ENCODE measurements at places on chromosomes 3 and 15.

- DNase-seq = no peak
These were observed 48.1 kb downstream of the RAP2B start for GRCh38 chr3:153210146-153210545.

DNA sequence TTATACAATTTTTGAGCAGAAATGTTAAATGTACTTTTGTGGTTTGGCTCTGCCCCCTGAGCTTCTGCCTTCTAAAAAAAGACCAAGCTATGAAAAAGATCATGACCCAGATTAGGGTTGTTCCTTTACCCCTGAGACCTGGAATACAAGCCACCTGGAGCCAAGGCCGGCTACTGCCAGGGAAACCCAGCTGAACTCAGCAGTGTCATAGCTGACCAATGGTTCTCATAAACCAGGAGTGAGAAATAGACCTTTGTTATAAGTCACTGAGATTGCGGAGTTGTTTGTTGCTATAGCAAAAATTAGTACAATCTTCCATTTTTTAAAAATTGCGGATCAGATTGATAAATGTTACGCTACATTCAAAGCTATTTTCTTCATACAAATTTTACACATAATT is 1261.7 kb downstream of the ROBO1 start:
- DNase-seq = no peak

DNA sequence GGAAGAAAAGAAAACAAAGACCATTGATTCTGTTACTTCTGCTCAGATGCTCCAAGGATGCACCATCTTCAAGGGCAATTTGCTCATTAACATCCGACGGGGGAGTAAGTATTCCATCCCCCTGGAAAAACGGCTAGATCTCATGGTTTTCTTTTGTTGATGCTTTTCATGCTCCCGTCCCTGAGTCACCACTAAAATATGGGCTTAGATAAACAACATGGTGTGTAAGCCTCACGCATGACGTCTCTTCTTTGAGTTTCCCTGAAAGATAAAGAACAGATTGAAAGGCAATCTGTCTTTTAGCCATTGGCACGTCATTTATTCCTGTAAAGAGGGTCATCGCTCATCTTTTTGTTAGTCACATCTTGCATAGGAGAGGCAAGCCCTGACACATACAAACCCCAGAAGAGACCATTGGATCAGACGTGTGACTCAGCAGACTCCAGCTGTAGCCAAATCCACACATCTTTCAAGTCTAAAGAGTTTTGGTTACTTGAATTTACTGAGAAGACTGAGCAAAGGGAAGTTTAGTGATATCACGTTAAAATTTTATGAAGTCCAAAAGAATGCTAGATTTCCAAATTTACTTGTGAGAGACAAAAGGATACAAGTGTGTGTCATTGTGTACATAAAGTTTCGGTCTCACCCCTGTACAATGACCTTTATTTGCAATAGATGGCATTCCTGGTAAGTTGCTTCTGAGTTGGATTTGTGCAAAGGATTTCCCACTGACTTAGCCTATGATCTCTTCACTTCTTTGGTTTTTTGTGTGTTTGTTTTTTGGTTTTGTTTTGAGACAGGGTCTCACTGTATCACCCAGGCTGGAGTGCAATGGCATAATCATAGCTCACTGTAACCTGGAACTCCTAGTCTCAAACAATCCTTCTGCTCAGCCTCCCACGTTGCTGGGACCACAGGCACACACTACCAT is 110.5 kb downstream of the PGPEP1L start:
- no peak for DNase-seq

- no peak for DNase-seq
These were observed 81.6 kb upstream of the CHMP2B start for GRCh38 chr3:87145553-87145952.

DNA sequence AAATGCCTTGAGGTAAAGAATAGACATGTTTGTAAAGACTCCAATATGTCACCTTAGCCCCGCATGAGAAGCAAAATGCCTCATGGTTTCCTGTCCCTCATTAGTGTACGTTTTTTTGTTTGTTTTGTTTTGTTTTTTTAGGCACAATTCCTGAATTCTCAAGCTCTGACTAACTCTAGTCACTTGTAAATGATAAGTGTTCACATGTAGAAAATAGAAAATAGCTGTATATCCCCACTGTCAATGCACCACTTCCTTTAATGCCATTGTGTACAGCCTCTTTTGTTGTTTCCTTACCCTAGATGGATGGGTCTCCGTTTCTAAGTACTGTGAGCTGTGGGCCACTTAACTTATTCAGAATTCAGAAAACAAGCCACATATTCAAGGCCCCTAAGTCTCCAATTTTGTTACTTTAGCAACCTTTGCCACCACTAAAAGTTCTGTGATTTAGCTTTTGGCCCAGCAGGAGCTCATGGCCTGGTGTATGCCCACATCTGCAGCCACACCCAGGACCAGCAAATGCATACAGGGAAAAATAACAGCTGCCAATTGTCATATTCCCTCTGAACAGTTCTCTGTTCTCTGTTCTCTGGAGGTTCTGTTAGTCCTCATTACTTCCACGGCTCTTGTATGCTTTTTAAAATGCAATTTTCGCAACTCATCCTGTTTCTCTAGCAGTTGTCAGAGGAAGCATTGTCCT is 655.5 kb downstream of the GBE1 start:
- no peak for DNase-seq

DNA sequence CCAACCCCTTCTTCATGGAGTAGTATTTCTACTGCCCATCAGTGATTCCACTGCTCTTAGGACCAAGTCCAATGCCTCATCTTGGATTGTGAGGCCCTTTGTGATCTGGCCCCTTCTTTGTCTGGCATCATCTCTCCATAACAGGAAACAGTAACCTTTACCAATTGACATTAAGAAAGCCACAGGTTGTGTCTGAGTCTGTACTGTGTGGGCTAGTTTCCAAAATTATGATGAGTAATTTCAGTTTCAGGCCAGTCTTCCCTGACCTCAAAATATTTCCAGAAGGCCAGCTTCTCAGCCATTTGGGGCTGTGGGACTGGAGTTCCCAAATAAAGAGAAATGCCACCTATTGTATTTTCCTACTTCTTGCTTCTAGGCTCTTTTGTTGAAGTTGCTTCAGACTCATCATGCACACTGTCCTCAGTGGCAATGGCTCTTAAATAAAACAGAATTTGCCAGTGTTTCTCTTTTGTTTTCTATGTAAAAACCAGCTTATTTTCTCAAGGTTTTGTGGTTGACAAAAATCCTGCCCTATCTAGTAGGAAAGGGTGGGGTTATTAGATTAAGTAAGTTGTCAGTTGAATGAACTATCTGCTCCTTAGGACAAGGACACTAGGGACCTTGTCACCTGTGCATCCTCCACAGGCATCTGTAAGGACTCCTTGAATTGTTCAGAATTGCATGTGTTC is 47.0 kb upstream of the ACKR4 start:
- peak; percentile 13 for DNase-seq

DNA sequence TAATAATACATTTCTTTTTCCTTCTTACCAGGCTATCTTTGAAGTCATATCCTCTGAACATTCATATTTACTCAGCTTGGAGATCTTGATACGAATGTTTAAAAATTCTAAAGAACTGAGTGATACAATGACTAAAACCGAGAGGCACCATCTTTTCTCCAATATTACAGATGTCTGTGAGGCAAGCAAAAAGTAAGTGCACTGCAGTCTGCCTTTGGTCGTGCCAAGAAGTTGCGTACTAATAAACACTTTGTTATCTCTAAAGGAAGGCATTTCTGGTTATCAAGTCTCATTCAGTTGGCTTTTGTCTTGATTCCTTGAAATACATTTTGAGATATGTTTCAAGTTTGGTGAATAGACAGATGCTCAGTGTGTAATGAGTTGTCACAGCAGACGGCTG is 31.6 kb downstream of the ARHGEF26 start:
- DNase-seq = no peak

DNA sequence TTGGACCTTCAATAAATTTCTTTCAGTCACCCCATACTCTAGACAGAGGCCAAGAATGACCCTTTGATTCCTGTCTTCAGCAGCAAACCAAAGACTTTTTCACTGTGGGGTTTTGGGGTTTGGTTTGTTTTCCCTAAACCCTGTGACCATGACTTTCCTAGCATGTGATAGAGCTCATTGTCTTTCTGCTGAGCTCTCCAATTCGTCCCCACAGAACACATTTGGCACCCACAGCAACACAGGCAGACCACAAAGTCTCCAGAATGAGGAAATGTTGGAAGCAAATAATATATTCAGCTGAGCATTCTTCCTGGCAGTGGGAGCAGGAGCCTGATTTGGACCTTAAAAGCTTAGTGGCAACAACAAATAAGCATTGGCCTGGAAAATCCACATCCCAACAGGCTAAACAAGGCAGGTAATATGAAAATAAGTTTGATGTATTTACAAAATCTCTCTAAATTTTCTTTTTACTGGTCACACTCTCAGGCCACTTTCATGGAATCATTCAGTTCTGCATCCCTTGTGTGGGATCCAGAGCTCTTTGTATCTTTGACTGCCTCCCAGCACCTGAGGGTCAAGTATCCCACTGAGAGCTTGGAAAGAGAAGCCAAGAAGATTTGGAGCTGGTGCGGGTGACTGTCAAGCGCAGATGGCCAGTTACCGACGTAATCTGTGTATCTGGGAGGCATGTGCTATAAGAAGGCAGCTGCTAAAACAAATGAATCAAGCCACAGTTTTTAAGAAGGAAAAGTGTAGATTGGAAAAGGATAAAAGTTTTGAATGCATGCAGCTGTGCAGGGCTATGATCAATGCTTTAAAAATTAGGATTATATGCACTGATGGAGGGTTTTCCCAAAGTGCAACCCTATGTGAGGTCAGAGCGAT is 36.5 kb upstream of the CPB1 start:
- no peak for DNase-seq

- DNase-seq = no peak
These were observed 69.4 kb downstream of the ITPR1 start for GRCh38 chr3:4562595-4562994.

- DNase-seq = no peak
These were observed 558 bp upstream of the NCEH1 start for GRCh38 chr3:172711454-172711795.

GRCh38 chr3:146881356-146881755 is 276.2 kb upstream of the PLSCR5 start:
- no peak for DNase-seq

DNA sequence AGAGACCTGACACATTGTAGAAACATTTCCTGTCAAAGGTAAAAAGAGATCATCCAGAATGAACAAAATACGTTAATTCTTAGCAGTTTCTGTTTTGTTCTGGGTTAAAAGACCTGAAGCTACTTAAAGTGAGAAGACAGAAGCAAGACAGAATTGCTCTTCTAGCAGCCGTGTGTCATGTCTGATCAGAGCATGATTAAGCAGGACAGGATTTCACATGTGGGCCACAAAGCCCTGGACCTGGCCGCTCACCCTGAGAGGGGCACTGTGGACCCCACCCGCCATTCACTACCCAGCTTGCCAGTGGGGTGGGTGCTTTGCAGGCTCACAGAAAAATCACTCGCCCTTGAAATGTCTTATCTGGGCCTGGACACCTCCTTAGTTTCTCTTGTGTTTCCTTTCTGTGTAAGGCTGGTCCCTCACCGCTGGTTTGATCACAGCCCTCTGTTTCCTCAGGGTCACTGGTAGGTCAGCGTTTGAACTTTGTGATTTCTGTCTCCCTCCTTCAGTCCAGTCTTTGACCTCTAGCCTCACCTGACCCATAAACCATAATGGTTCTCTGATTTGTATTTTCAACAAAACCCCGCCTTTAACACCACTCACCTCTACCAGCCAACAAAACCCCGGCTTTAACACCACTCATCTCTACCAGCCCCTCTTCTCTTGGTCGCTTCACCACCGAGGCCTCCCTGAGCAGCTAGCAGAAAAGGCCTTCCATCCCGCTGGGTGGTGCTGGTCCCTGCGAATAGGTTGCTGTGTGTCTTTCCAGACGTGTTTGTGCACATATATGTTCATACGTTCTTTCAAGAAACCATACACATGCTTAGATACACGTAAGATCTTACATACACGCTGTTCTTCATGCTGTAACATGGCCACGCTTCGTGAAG is 185.0 kb downstream of the OR4M2 start:
- no peak for DNase-seq

- no peak for DNase-seq
These were observed 32.2 kb upstream of the SSR3 start for GRCh38 chr3:156586905-156587759.

DNA sequence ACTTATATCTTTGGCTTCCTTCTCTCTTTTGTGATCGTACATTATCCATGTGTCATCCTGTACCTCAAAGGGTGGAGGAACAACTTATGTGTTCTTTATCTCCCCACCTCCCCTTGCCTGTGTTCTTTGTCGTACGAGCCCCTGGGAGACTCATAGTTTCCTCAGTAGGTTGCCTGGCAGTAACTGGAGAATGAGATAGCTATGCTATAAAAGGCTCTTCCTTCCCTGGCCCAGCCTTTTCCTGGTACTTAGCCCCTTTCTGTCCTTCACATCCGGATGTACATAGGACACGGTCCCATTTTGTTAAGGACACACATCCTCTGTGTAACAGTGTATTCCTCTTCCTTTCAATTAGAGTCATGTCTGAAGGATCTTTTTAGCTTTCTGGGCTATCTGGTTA is 32.1 kb downstream of the PLCL2 start:
- DNase-seq = no peak

DNA sequence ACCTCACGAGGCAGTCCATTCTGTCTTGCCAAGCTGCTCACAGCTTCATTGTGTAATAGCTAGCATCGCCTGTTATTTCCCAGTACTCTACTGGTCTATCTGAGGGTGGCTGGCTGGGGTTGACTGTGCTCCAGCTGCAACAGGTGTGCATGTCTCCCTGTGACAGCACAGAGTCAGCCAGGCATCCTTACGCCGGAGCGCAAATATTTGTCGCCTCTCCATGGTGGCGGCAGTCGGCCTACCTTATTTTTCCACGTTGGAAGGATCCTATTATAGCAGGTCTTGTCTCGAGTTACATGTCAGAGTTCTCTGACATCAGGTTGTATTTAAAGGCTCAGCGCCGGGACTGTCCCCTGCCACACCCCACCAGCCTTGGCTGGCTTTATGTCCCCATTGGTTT is 307.1 kb downstream of the TLE3 start:
- no peak for DNase-seq

DNA sequence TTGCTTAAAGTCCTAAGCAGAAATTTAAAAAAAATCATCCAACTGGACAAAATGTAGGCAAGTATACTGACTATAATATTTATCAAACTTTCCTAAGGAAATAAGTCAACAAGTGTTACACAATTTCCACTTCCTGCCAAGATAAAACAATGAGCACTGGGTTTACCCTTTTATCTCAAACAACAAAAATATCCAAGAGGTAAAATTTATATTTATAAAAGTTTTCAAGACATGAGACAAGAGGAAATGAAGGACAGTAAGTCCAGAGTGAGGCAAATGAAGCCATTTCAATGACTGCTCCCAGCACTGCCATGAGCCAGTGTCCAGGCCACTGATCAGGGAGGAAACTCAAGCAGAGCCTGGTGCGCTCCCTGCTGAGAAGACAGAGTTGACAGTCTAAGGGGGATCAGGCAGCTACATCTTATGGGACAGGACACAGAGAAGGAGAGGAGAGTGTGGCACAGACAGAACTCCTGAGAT is 439.4 kb downstream of the RAP2B start:
- DNase-seq = no peak

DNA sequence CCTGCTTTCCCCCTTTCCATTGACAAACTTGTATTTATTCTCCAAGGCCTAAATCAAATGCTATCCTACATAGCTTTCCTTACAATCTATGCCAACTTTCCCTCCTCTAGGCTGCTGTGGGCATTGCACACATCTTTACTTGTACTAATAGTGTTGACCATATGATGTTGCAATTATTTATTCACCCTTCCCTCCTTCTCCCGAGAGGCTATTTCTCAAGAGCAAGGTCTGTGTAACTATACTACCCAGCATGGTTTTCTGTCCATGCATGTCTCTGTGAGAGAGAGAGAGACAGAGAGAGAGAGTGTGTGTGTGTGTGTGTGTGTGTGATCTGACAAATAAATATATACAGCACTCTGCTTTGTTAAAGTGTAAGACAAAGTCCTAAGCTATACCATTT is 63.8 kb downstream of the GTPBP8 start:
- no peak for DNase-seq
